Omental fat pad (tissue), 4 donors: ENCODE measurements at places on chromosomes 5 and 9.

DNA sequence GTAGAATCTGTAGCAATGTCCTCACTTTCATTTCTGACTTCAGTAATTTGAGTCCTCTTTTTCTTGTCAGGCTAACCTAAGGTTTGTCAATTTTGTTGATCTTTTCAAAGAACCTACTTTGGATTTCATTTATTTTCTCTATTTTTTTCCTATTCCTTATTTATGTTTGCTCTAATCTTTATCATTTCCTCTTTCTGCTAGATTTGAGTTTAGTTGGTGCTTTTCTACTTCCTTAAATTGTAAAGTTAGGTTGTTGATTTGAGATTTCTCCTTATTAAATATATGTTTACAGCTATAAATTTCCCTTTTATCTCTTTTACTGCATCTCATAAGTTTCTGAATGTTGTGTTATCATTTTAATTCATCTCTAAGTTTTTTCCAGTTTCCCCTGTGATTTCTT is 75.1 kb upstream of the FAM120A start:
- DNase-seq: no peak

DNA sequence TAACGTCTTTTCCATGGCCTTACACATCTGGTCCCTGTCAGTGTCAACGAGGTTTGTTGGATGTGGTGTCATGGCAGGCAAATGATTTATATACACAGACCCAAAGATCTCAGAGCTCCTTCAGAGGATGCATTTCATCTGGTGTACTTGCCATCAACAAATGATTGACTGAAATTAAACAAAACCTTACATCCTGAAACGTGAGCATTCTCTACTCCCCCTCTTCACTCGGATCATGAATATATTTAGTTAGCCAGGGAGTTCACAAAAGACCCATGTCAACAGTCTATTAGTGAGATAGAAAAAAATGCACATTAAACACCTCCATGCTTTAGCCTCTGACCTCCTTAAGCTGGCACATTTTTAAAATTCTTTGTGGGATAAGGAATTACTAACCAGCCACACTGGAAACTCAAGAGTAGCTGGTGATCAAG is 215.6 kb downstream of the EFNA5 start:
- DNase-seq: no peak

GRCh38 chr5:168366116-168366515 is 74.7 kb downstream of the WWC1 start:
- no peak for DNase-seq

DNA sequence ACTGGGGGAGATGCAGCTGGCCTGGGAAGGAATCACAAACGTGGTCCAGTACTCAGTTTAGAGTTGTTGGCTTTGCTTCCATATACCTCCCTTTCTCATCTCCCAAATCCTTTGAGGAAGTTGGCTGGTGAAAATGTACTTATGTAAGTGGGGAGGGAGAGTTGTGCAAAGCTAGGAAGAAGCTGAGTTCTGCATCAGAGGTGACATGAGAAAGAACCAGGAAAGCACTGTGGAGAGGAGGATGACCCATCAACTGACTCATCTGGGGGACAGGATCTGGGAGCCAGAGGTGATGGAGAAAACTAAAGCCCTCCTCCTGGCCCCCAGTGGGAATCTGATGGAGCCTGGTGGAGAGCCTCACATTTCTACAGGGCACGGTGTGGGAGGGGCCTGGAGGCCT is 16.2 kb downstream of the KCNMB1 start:
- DNase-seq: no peak
